ENCODE measurements at places on chromosomes 7 and 10. TPM values are rescaled to one million over a fixed set of nuclear protein-coding genes. Genes with fewer than 3 reads are reported as not detected.

PLEKHS1 gene
- total RNA-seq = 0.07 TPM

CFTR gene
- not detected for total RNA-seq

MALRD1 gene
- total RNA-seq = not detected

NPY4R2 gene
- total RNA-seq = not detected

FRAT1 gene
- total RNA-seq = 5.7 TPM

DNA sequence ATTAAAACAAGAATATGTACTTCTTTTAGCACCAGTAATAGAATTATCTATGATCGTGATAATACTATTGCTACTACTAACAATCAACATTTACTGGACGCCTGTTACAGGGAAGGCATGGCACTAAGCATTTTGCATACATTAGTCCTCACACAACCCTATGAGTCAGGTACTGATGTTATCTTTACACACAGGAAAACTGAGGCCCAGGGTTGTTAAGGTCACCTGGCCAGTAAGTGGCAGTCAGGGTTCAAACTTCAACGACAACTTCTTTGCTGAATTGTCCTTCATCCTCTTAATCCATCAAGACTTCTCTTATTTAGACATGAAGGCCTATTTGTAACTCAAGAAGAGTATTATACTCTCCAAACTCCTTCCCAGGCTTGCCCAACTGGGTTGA lies 41.9 kb upstream of the ACSL5 start:
- H3K4me1 ChIP-seq = peaks cover 2% of the 10 kb centered on the region
- peaks cover 3% of the 10 kb centered on the region for H3K27me3 ChIP-seq
- H3K4me3 ChIP-seq = no peak overlapping the region

GRCh38 chr7:137539111-137539715 lies 195.7 kb upstream of the PTN start:
- no peaks in the 10 kb centered on the region for H3K36me3 ChIP-seq
- no peak for DNase-seq
- H3K27me3 ChIP-seq = no peaks in the 10 kb centered on the region
- no peak overlapping the region for H3K4me3 ChIP-seq
- H3K4me1 ChIP-seq = no peaks in the 10 kb centered on the region
- H3K27ac ChIP-seq = no peak overlapping the region

- H3K36me3 ChIP-seq = no peaks in the 10 kb centered on the region
- H3K4me3 ChIP-seq = no peak overlapping the region
- no peak overlapping the region for H3K27ac ChIP-seq
- H3K27me3 ChIP-seq = peaks cover 4% of the 10 kb centered on the region
Observed at GRCh38 chr10:128930515-128930914, 536.5 kb upstream of the MGMT start.

DNA sequence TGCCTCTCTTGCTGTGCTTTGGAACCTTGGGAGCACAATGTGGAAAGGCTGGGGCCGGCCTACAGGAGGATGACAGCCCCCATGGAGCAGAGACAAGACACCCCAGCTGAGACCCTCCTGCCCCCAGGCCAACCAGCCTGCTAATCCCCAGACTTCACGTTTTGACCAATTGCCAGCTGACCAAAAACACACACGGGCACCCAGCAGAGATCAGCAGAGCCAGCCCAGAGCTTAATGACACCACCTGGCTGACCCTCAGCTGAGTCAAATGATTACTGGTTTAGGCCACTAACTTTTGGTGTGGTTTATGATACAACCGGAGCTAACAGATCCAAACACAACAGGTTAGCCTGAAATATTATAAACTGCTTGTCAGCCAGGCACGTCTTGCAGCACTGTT lies 111.2 kb upstream of the KIF5B start:
- H3K4me1 ChIP-seq = peaks cover 8% of the 10 kb centered on the region
- no peak for DNase-seq
- no peak overlapping the region for H3K4me3 ChIP-seq
- no peaks in the 10 kb centered on the region for H3K36me3 ChIP-seq
- H3K27ac ChIP-seq = no peak overlapping the region

DNA sequence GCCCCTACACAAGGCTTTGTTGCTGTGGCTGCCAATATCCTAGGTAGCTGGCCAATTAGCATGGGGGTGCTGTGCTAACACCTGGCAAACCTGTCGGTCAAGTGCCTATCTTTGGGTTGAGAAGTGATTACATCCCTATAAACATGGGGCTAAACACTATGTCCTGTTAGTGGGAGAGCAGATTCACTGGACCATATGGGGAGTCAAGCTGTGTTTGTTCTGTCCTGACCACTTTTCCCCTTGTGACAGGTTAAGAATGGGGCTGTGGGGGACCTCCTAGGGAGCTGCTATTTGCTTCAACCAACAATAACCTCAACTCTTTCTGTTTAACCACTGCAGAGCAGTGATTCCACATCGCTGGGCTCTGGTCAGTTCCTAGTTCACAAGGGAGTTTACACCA lies 151.5 kb upstream of the AOAH start:
- no peaks in the 10 kb centered on the region for H3K27me3 ChIP-seq
- no peak overlapping the region for H3K4me3 ChIP-seq
- H3K36me3 ChIP-seq = peaks cover 67% of the 10 kb centered on the region
- H3K27ac ChIP-seq = no peak overlapping the region
- H3K4me1 ChIP-seq = peaks cover 45% of the 10 kb centered on the region

DNA sequence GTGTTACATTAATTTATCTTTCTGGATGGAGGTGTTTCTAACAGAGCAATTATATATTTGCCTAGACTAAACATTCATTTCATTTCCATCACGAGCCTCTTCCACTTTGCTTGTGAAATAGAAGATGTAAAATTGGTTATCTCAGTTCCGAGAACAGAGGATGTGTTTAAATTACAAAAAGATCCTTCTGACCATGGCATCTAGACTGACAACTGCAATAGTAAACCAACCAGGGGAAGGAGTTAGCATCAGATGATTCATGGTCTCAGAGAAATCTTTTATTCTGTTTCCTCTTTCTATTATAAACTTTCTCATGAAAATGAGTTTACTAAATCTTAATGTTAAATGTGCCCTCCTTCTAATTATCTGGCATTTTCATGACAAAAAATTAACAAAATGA lies 149.8 kb upstream of the WDR11 start:
- H3K36me3 ChIP-seq = no peaks in the 10 kb centered on the region
- H3K4me3 ChIP-seq = no peak overlapping the region
- H3K4me1 ChIP-seq = no peaks in the 10 kb centered on the region
- no peaks in the 10 kb centered on the region for H3K27me3 ChIP-seq
- DNase-seq = no peak

GRCh38 chr7:54426406-54426805 lies 115.8 kb upstream of the VSTM2A start:
- no peak for DNase-seq
- H3K36me3 ChIP-seq = no peaks in the 10 kb centered on the region

GRCh38 chr7:26487780-26488515 lies 196.3 kb downstream of the SNX10 start:
- no peaks in the 10 kb centered on the region for H3K4me1 ChIP-seq
- peaks cover 21% of the 10 kb centered on the region for H3K27me3 ChIP-seq
- no peaks in the 10 kb centered on the region for H3K36me3 ChIP-seq

GRCh38 chr10:121102706-121103105 lies 251.5 kb downstream of the WDR11 start:
- no peaks in the 10 kb centered on the region for H3K4me1 ChIP-seq
- no peak overlapping the region for H3K27ac ChIP-seq
- no peaks in the 10 kb centered on the region for H3K27me3 ChIP-seq
- no peaks in the 10 kb centered on the region for H3K36me3 ChIP-seq

DNA sequence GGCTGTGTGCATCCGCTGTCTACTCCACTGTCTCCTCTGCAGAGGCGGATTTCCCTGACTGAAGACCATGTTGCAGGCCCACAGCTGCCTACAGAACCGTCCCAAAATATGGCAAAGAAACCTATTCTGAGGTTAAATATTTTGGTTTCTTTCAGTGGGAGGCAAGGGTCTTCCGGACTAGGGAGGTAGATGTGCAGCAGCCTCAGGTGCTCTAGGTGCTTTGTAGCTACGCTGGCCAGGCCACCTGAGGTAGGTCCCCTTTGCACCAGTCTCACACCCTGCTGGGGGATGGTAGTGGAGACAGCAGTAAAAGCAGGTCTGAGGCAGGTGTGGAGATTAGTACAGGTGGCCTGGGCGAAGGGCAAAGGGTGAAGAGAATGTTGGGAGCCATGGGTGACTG lies 8.2 kb upstream of the PILRB start:
- peaks cover 51% of the 10 kb centered on the region for H3K36me3 ChIP-seq
- H3K4me3 ChIP-seq = no peak overlapping the region
- no peaks in the 10 kb centered on the region for H3K27me3 ChIP-seq
- no peak for DNase-seq

DNA sequence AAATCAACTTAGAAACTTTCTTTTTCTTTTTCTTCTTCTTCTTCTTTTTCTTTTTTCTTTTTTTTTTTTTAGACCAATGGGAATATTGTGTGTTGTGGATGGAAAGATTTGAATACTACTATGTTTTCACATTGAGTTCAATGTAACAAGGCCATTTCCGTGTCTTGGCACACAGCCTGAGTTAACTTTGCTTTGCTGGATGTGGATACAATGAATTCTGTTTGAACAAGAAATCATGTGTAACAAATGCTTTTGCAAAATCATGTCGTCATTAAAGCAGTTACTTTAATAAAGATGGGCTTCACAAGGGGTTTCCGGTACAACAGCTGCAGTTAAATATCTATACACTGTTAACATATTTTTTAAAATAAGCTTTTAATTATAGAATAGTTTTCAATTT lies 13.5 kb upstream of the ENTPD1 start:
- H3K4me1 ChIP-seq = peaks cover 38% of the 10 kb centered on the region
- DNase-seq = no peak
- no peak overlapping the region for H3K4me3 ChIP-seq
- H3K36me3 ChIP-seq = peaks cover 20% of the 10 kb centered on the region
- H3K27ac ChIP-seq = no peak overlapping the region

DNA sequence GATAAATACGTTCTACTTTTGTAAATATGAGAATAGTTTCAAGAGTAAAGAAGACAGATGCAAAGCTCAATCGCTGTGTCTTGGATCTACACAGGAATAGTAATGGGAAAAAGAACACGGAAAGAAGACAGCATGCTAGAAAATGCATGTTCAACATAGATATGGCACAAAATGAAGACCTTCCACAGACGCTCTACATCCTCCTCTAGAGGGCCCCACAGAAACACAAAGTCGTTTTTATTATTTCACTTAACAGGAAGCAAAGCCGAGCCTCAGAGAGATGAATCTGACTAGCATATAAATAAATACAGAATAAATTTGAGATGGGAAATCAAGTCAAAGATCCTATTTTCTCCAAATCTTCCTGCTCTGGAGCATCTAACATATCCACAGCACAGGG lies 292.6 kb downstream of the PARD3 start:
- DNase-seq = no peak
- H3K4me1 ChIP-seq = no peaks in the 10 kb centered on the region

- no peak overlapping the region for H3K27ac ChIP-seq
- DNase-seq = no peak
- H3K36me3 ChIP-seq = no peaks in the 10 kb centered on the region
Observed at GRCh38 chr7:27361522-27361921, 118.9 kb downstream of the EVX1 start.

DNA sequence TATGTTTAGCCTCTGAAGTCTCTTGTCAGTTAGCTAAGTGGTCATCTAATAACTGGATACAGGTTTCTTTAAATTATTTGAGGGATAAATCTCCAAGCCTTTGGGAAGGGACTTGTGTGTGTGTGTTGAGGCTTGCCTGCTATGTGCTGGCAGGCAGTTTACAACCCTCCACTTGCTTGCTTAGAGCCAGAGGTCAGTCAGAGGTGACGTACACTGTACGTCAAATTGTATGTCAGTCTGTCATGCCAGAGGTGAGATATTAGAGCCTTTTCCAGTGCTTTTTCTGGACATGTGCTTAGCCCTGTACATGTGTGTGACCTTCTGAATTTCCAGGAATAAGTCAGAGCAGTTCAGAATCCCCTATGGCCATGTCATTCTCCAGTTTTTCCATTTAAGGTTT lies 438.9 kb downstream of the SDK1 start:
- no peak overlapping the region for H3K4me3 ChIP-seq
- H3K27me3 ChIP-seq = peaks cover 2% of the 10 kb centered on the region
- no peak for DNase-seq
- H3K27ac ChIP-seq = no peak overlapping the region
- H3K4me1 ChIP-seq = no peaks in the 10 kb centered on the region
- no peaks in the 10 kb centered on the region for H3K36me3 ChIP-seq

- no peak overlapping the region for H3K27ac ChIP-seq
- no peak for DNase-seq
- no peaks in the 10 kb centered on the region for H3K36me3 ChIP-seq
Observed at GRCh38 chr10:44186150-44186549, 198.7 kb downstream of the CXCL12 start.
